Fibroblast of villous mesenchyme (primary cell): ENCODE measurements at places on chromosomes 11 and 22. TPM values are rescaled to one million over a fixed set of nuclear protein-coding genes. Genes with fewer than 3 reads are reported as not detected.
A peak's percentile ranks its signal among the peaks of the same experiment; 100 is the strongest.

- no peak for DNase-seq
Observed at GRCh38 chr11:134478176-134478575, 66.1 kb upstream of the B3GAT1 start.

GRCh38 chr11:19915808-19916207, 203.2 kb downstream of the NAV2 start:
- no peak for DNase-seq

- DNase-seq: no peak
Observed at GRCh38 chr11:57403802-57404147, 13.3 kb upstream of the PRG2 start.

DNA sequence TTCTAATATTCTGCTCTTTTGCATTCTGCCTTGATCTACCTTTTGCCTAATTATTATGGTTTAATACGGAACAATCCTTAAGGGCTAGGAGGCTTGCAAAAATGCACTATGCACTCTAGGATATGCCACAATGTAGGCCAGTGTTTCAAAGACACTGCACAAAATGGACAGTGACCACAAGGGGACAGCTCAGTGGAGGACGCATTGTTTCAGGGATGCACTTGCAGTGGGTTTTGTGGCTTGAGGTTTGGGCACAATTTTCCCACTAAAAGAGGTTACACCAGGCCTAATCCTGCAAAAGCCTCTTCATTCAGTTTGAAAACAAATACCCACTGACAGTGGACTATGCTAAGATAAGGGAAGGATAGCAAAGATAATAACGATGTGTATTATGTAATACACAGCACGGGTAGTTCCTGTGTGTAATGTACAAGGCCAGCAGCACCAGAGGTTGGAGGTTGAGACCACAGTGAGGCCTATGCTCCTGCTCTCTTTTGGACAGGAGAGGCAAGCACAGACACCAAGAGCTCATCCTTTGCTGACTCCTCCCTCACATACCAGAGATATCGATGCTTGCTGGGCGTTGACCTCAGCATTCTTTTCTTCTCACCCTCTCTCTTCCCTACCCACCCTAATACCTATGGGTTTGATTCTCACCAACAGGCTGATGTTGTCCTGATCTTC, 12.7 kb downstream of the MAP6 start:
- DNase-seq: peak; percentile 33

DNA sequence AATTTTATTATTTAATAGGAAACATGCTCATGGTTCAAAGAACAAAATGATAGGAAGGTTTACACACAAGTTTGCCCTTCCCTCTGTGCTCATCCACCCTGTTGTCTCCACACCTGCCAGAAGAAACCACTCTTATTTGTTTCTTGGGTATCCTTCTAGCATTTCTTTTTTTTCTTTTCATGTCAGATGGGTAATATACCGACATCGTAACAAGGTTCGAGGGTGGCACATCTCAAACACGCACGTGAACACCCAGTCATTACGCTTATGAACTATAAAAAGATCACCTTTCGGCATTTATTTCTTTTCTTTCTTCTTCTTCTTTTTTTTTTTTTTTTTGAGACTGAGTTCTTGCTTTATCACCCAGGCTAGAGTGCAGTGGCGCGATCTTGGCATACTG, 70.5 kb downstream of the UBASH3B start:
- no peak for DNase-seq

DNA sequence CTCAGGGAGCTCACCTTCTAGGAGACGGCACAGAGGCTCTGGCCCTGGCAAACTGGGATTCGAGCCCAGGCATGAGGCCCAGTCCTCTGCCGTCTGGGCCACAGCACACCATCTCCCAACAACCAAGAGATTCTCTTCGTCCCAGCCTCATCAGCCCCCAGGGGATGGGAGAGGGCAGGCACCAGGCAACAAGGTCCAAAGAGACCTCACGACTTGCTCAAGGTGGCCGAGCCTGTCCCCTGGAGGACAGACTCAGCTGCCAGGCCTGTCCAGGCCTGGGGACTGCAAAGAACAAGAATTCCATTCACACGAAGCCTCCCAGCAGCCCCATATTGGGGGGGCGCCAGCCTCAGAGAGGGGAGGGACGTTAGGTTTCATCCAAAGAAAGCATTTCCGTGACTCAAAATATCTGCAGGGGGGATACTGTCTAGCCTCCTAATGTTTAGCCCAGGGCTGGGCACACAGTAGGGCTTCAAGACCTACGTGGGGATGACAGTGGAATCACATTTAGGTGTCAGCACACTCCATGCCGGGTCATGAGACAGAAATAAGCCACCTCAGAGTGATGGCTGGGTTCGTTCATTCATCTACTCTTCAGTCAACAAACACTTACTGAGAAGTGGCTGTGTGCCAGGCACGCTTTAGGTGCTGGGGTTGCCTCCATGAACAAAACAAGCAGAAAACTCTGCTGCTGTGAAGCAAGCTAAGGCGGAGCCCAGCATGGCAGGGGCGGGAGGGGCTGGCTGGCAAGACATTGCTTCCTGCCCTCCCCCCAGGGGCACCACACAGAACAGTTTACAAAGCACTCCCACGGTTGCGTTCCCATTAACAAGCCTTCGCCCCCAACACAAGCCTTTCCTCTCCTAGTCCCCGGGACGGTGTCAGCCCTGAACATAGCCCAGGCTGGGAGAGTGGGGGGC, 1.2 kb downstream of the CARNS1 start:
- DNase-seq: no peak

- no peak for DNase-seq
Observed at GRCh38 chr11:129458756-129459535, 83.3 kb downstream of the BARX2 start.

GRCh38 chr22:21826204-21826603, 41.2 kb downstream of the MAPK1 start:
- no peak for DNase-seq

DNA sequence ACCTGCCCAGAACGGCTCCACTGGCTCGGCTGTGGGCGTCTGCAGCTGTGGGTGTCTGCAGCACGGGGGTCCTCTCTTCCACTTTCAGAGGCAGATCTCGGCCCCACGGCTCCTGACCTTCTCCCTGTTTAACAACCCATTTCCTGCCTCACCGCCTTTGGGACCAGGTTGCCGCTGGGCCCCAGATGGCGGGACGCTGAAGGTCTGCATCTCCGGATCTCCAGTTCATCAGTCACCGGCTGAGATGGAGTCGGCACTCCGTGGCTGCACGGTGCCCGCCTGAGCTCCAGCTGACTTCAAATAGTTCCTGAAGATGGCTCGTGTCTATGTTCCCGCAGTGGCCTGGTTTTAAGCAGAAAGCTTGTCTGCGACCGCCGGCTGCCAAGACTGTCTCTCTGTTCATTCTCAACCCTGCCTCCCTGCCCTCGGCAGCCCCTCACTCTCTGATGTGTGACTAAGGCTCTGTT, 475.9 kb downstream of the BRD1 start:
- DNase-seq: no peak

MFRP gene
- total RNA-seq: under 0.01 TPM in 1 of 2 replicates, not detected in the other

HBB gene
- not detected in 2 replicates for total RNA-seq

DKK3 gene
- total RNA-seq: 316 and 338 TPM in 2 replicates

OR8G1 gene
- total RNA-seq: under 0.01 TPM in 1 of 2 replicates, not detected in the other

MYEOV gene
- total RNA-seq: 0.86 and 3.2 TPM in 2 replicates

CD248 gene
- total RNA-seq: 85.1 and 108 TPM in 2 replicates
